GM19239 (cell line): ENCODE measurements at places on chromosomes 1 and 21.
A peak's percentile ranks its signal among the peaks of the same experiment; 100 is the strongest.

DNA sequence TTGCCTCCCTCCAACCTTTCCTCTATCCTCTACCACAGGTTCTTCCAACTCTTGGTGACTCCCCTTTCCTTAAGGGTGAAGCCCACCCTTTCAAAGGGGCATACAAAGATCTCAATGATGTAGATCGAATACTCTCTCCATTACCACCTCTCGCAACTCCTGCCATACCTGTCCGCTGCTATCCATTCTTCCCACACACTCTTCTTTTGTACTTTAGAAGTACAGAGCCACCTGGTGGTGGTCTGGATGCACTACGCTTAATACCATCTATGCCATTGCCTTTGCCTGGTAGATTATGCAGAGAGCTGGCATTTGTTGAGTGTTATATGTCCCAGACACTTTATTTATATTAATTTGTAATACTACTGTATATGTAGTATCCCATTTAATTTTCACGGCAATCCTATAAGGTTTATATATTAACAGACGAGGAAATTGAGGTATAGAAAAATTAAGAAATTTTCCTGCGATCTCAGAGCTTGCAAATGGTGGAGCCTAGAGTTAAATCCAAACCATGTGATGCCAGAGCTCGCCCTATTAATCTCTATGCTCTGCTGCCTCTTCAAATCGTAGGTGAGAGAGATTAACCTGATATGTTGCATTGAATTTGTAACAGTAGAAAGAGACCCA, 22.9 kb downstream of the TSHB start:
- DNase-seq = peak; percentile 32

DNA sequence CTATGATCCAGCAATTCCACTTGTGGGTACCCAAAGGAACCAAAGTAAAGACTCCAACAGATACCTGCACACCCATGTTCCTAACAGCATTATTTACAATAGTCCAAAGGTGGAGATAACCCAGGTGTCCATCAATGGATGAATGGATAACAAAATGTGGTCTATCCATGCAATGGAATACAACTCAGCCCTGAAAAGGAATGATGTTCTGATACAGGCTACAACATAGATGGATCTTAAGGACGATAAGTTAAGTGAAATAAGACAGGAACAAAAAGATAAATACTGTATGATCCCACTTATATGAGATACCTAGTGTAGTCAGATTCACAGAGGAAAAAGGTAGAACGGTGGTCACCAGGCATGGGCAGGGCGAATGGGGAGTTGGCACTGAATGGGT, 69.7 kb downstream of the GNG4 start:
- DNase-seq = no peak

DNA sequence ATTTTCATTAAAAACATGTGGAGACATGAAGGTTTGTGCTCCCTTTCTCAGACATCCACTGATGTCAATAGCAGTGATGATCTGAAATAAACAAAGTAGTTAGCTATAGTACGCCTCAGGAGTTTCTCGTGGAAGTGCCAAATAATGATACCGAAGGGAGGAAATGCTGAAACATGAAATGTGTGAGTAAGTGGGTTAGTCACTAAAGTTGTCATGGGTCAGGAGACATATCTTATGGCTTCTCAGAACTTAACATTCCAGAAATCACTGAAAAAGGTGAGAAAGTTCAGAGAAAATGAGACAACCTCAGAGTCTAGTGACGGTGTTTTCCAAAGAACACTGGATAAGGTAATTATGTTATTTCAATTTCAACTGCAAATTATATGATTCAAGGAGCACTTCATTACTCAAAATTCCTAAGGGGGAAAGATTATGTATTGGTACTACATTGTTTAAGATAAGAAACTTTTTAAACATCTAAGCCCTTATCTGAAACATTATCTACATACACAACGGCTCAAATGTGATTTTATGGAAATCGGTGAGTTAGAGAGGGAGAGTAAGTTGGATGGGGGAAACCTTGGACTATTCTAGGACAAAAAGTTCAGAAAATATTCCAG, 20.6 kb downstream of the NIBAN1 start:
- DNase-seq = no peak

DNA sequence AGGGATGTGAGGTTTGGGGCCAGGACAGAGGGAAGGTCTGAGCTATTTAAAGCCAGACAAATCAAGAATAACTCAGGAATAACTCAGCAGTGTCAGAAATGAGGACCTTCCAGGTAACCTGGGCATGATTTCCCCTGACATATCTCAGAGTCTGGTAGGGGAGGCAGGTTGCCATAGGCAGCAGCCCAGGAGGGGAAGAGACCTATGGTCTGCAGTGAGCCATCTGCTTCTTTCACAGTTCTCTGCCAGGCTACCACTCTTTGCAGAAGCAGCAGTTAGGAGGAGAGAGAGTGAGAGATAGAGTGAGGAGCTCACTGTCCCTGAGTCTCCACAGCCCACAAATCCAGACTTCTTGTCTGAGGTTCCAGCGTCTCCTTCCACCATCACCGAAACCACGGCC, 6.3 kb upstream of the VSIG8 start:
- DNase-seq = no peak

DNA sequence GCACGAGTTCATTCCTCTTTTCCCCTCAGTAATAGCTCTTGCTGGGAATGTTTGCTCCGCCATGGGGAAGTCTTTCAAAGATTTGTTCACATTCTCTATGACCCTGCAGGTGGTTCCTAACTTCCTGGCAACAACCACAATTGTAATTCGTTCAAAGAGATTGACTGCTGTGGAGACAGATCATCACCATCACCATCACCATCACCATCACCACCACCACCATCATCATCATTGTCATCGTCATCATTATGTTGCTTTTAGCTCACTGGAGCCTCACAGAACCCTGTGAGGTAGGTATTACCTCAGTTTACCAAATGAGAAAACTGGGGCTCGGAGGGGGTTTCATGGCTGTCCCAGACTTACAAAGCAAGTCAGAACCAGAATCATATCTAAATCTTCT, 30.9 kb downstream of the COA7 start:
- no peak for DNase-seq

- no peak for DNase-seq
These were observed 684 bp downstream of the LTN1 start for GRCh38 chr21:28991861-28992525.

GRCh38 chr1:182754087-182754486, 35.5 kb upstream of the NPL start:
- no peak for DNase-seq

GRCh38 chr1:71081697-71082080, 854 bp upstream of the ZRANB2 start:
- no peak for DNase-seq

DNA sequence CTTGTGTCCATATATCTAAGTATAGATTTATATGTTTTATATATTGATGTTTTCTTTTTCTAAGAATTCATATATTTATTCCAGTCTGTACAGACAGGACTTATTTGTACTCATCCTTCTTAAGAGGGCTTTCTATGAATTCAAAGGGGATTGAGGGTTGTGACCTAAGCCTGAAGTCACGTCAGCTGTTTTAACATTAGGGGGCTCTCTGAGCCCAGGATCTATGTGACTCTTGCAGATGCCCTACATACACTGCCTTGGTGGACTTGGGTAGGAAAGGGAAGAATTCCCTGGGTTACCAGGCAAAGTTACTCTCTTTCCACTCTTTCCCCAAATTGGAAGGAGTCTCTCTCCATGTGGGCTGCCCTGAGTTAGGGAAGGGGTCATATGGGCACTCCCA, 283.8 kb upstream of the DAB1 start:
- no peak for DNase-seq

- no peak for DNase-seq
These were observed 234.2 kb upstream of the FGGY start for GRCh38 chr1:59062743-59063142.

DNA sequence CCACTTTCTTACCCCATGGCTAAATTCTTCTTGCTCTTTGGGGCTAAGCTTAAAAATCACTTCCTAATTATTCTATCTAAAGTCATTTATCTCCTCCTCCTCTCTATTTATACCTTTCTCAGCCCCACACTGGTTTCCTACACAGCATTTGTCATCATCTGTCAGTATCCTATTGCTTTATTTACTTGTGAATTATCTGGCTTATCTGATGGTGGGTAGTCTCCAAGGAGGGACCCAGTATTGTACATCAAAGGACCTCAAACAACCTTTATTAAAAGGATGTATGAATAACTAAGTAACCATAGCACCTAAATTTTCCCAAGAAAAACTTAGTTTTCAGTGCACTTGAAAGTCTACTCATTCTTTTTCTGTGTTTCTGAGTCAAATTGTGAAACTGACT, 332.7 kb upstream of the SNX7 start:
- DNase-seq = no peak

- no peak for DNase-seq
These were observed 7.9 kb downstream of the ACAP3 start for GRCh38 chr1:1299686-1300351.

DNA sequence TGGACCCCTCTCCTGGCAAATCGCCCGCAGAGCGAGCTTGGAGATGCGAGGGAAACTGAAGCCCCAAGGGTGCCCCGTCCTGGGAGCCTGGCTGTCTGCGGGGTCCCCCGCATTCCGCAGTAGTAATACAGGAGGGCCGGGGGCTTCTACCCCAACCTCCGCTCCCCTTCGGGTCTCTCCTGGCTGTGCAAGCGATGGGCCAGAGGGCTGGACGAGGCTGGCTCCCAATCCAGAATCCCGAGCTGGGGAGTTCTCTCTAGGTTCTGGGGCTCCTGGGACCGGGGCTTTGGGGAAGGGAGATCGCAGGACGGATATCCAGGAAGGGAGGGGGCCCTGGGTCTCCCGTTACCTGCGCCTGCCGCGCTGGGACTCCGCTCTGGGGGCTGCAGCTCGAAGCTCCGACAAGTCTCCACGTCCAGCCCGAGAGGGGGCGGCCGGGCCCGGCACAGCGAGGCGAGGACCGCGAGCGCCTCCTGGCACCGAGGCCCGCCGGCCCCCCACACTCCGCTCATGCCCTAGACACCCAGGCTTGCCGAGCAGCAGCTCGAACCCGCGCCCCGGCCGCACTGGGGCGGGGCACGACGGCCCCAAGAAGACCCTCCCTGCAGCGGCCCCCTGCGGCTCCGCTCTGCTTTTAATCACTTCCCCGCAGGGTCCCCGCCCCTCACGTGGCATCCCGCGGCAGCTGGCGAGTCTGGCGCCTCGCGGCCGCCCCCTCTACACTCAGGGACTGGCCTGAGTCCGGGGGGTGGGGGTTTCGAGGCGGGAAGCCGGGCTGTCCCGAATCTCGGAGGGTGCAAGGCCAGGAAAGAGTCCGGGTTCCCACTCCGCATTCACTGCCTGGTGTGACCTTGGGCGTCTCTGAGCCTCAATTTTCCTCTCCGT, at the start of gene SYT6:
Gene SYT6 (minus strand): TSS at position 609 of the 885 bp plus-strand sequence. CDS start 97 bp downstream, at position 512.
- DNase-seq = no peak

DNA sequence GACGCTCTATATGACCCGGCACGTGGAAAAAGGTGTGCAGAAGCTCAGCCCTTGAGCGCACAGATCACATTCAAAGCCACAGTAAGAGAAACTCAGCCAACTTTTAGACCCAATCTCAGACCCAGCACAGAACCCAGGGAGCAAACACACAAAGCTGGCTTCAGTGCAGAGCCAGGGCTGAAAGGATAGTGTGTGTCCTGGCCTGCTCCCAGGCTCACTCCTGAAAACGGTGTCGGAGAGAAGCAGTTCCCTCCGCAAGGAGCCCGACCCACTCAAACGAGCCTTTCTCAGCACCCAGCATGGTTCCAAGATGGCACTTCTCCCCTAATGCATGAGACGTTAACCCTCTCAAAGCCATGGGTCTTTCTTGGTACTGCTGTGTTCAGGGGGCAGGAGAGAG, 39.6 kb downstream of the CASZ1 start:
- no peak for DNase-seq

DNA sequence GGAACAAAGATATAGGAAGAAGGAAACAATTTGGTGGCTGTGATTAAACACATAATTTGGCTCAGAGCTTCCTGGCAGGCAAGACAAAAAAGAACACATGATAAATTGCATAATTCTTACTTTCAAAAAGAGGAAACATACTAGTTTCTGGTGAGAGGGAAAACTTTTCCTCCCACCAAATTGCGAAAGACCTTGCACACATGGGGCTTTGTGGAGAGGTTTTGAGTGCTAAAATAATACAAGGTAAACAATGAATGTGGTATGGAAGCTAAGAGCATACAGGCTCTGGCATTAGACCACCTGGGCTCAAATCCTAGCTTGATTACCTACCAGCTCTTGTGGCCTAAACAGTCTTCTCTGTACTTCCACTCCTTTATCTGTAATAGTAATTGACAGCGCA, 140.2 kb upstream of the HOOK1 start:
- no peak for DNase-seq

- no peak for DNase-seq
These were observed 18.3 kb downstream of the SPSB1 start for GRCh38 chr1:9311029-9311428.

DNA sequence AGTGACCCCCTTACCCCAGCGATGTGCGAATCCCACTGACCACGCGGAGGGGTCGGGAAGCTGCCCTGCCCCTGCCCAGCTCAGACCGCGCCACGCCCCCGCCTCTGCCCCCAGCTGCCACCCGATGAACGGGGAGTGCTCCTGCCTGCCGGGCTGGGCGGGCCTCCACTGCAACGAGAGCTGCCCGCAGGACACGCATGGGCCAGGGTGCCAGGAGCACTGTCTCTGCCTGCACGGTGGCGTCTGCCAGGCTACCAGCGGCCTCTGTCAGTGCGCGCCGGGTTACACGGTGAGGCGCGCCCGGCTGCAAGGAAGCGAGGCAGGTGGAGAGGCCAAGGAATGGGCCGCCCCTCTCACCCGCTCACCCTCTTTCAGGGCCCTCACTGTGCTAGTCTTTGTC, 11.9 kb upstream of the LRRC71 start:
- DNase-seq = no peak

GRCh38 chr1:68119445-68119844, 69.0 kb upstream of the DIRAS3 start:
- no peak for DNase-seq

GRCh38 chr1:116256875-116257274, 116.2 kb upstream of the ATP1A1 start:
- DNase-seq = no peak

DNA sequence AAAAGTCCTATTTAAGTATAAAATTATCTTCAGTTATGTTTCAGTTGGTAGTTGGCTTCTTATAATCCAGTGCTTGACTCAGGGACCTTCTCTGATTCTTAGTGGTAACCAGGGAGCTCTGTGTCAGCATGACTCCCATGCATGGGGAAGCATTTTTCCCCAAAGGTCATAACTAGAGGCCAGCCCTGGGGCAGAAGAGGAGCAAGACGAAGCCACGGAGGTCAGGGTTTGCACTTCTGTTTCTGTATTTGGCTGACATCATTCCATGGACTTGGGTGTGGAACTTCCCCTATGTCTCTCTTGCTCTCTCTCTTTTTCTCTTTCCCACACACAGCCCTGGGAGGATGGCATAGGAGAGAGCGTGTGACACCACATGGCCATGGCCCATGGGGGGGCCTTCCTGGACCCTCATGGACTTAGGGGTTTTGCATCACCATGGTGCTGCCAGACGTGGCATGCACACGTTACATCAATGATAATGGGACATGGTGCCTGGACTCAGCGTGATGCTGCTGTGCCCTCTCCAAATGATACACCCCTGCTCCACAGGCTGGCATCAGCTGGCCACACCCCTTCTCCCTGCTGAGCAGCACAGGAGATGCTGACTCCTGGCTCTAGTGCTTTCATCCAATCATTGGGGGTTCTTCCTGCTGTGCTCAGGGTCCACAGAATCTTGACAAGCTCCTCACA, 260.5 kb downstream of the KCNJ6 start:
- no peak for DNase-seq

- no peak for DNase-seq
These were observed 483.4 kb downstream of the OMA1 start for GRCh38 chr1:58063095-58063494.

- DNase-seq = no peak
These were observed 801.9 kb downstream of the BRINP3 start for GRCh38 chr1:189675712-189676244.

GRCh38 chr1:26844424-26845196, 18.1 kb downstream of the ZDHHC18 start:
- DNase-seq = no peak
